Stimulated activated CD8-positive, alpha-beta memory T cell treated with anti-CD3 and anti-CD28 coated beads, Interleukin-4, amount 100 ng/mL, for 1 hour (primary cell): ENCODE measurements at places on chromosomes 3 and 15.
A peak's percentile ranks its signal among the peaks of the same experiment; 100 is the strongest.

DNA sequence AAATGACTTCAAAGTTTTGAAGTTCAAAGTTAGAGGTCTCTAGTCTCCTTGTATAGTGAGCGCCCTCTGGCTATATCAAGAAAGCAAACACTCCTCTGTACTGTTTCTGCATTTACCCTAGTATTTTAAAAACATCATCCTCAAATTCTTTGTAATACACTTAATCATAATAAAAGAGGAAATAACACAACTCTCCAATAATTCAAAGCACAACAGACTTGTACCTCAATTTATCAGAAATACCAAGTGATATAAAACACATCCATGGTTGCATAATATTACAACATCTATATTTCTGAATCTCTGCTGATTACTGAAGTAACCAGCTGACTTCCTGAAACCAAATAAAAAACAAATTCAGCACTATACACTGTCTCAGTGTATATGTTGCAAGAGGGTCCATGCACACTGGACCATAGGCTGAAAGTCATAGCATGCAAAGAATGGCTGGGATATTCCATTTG, 12.5 kb downstream of the PLOD2 start:
- no peak for DNase-seq

DNA sequence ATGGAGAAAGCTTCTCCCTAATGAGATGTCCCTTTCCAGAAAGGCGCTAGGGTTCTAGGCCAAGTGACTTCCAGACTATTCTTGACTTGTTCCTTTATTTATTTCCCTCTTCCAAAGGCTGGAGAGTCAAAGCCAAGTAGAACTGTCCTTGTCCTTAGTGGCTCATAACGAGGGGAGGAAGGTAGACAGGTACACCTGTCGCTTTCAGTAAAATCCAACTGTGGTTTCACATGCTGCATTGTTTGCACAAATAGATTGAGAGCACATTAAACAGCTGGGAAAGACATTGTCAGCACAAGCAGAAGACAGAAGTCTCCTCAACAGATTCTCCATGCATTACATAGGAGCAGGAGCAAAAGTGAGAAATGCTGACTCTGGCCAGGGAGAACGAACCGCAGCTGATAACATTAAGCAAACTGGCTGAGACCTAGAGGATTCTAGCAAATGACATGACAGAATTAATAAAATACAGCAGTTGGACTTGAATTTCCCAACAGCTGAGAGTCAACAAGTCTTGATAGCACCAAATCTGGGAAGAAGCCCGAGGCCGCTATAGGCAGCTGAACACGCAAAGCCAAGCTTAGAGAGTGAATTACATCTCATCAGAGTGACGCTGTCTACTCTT, 227.7 kb downstream of the TLE3 start:
- no peak for DNase-seq

DNA sequence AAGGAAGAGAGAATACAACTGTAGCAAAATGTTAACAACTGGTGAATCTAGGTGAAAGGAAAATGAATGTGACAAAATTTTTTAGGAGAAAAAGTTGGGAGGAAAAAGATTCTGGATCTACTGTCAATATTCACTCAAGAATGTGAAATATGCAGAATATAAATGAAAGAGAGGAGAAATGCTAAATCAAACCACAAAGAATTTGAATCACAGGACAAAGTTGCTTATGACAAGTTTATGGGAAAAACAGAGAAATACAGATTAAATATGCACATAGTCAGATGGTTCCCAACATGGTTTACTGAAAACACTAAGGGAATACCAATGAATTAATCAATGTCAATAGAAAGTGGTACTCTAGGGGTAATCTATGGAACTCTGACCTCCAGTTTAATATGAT, 27.6 kb downstream of the C3orf33 start:
- DNase-seq, result no peak

- DNase-seq, result no peak
These were observed 785 bp upstream of the IFT57 start for GRCh38 chr3:108222853-108223565.

DNA sequence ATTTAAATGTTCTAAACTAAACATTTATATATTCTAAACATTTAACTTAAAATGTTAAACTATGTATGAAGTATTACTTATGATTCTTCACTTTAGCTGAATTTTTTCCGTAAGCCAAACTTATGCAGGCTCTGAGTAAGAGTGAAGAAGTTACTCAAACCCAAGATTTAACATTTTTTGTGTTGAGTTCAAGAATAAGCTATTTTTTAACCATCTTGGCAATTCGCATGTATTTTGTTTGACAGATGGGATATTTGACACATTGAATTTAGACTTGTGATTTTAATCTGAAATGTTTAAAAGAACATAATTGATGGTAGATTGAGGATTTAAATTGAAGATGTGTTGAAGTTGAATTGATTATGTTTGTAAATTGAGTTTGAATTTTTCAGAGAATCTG, 14.6 kb upstream of the PPP2R3A start:
- no peak for DNase-seq

GRCh38 chr15:69790632-69791031, 307.1 kb downstream of the TLE3 start:
- no peak for DNase-seq

DNA sequence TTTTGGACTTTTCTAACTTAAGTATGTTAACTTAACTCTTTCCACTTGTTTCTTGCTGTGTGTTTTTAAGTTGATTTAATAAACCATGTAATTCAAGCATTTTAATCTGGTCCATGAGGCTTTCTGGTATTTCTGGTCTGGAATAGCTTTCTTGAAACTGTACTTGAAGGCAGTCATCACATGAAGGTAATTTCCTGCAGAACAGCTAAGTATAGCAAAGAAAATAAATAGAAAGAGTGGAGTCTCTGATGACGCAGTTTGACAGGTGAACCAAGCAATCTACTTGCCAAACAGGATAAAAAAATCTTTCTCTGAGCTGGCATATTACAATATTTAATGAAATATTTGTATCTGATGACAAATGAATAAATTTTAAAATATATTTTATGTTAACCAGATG, 74.9 kb downstream of the BTLA start:
- DNase-seq, result no peak

- no peak for DNase-seq
These were observed 163.4 kb upstream of the RAP2B start for GRCh38 chr3:152998591-152998990.

- DNase-seq, result no peak
These were observed 223.6 kb downstream of the WDR72 start for GRCh38 chr15:53535886-53536285.

GRCh38 chr15:100934726-100935125, 15.6 kb downstream of the LRRK1 start:
- DNase-seq, result no peak

- no peak for DNase-seq
These were observed 67.6 kb upstream of the TGFBR2 start for GRCh38 chr3:30538791-30539190.

- no peak for DNase-seq
These were observed at the start of gene GPR27 for GRCh38 chr3:71753701-71754609. GPR27 (plus strand) TSS chr3:71753855; CDS start chr3:71754050, 195 bp downstream.

DNA sequence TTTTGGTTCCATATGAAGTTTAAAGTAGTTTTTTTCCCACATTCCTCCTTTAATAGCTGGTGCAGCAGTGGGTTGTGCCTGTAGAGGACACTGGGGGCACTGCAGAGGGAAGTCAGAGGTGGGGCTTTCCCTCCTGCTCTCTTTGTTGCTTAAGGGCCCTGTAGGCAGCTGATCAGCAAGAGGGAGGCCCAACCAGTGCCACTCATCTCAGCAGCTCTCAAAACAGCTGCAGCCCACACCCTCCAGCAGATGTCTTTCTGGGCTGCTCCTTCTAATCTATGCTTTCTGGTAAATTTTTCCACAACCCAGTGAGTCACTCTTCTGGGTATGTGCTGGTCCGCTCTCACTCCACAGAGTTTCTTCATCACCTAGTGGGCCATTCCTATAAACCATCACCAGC, 263.8 kb downstream of the FEZF2 start:
- DNase-seq, result no peak

GRCh38 chr15:22936577-22937472, 43.3 kb downstream of the CYFIP1 start:
- no peak for DNase-seq

GRCh38 chr15:95557226-95558046, 773.1 kb upstream of the NR2F2 start:
- DNase-seq, result no peak

DNA sequence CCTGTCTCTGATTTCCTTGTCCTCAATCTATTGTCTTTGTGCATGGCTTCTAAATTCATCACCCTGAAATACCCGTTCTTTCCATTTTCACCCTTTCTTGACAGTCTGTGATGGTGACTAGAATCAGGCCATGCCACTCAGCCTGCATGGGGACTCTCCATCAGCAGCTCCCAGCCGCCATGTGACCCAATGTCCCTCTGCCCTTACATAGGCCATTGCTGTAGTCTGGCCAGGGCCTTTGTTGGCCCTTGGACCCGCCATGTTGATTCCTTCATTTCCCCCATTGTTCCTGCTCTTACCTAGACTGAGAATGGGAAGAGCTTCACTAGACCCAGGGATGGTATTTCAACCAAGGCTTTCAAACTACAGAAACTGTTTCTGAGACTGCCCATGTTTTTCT, 45.8 kb downstream of the SPSB4 start:
- DNase-seq, result no peak

DNA sequence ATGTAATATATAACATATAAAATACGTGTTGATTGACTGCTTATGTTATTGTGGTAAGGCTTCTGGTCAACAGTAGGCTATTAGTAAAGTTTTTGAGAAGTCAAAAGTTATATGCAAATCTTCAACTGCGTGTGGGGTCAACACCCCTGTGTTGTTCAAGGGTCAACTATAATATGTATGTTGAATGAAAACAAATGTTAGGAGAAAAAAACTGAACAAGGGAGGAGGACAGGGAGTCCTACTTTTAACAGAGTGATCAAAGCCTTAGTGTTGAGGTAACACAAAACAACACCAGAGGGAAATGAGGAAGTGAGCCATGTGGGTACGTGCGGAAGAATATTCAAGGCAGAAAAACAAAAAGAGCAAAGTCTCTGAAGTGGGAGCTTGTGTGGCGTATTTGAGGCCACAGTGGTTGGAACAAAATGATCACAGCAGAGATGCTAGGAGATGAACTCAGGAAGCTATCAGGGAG, 62.5 kb downstream of the SFMBT1 start:
- peak; percentile 19 for DNase-seq

DNA sequence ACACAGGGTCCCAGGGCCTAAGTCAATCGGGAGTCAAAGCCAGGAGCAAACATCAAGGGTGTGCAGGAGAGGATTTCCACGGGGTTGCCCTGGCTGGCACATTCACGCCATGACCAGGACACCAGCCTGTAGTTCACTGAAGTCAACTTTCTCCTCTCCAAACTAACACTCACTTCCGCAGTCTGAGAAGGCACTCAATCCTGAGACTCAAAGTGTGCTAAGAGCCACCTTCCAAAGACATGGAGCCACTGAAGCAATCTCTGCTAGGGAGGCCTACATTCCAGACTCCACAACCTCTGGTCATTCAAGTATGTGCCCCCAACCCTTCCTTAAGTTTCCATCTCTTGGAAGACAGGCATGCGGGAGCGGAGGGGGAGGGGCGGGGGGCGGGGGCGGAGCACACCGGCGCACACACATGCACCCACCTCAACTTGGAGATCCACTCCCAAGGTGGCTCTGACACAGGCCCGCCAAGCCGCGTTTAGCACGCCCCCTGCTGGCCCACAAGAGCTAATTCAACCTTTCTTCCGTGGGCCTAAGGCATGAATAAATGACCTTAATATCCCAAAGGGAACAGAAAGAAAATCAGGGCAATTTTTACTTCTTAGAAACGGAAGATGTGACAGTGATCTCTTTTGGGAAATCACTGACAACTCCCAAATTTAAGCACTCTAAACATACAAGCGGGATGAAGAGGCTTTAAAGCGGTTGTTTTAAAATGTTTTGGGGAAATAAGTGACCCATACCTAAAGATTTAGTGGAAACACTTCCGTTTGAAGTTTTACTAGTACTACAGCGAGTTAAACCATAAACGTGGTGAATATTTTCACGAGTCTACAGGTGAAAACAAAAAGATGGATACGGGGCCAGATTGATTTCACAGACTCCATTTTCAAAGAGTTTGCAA, 162.5 kb upstream of the CHRNA7 start:
- no peak for DNase-seq

GRCh38 chr3:9035473-9035872, 72.2 kb upstream of the RAD18 start:
- DNase-seq, result no peak

DNA sequence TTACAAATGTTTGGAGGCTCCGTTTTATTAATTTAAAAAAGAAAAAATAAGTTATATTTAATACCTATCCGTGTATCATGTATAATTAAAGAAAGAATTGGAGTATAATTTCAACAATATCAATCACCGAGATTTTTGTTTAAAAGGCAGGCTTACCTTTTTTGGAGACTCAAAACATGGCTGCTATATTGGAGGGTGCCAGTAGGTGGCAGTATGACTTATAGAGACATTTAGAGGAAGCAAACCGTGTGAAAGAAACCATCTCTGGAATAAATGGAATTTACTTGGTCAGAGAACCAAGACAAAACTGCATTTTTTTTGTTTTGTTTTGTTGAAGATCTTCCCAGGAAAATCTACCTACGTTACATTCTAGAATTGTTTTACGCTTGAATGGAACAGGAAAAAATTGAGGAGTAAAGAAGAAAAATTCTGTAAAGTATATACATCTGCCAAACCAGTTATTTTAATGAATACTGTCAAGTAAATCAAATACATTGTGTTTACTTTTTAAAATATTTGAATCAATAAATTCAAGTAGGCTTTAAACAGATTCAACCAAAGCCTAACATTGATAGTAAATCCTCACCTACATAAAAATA, 802.6 kb upstream of the ALCAM start:
- DNase-seq, result peak; percentile 31

DNA sequence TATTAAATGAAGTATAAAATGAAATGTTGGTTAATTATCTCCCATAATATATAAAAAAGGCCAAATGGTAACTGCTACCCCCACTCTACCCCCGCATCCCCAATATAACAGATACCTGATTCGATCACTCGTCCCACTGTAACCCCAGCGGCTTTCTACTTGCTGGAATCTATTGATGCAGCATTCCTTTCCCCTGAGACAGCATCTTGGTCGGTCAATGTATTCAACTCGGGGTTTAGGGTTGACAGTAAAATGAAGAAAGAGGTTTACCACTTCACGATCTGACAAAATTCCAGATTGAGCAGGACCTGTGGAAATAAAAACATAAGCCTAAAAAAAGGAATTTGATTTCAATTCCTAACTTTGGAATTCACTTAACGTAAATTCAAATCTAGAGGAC, 18.6 kb upstream of the C15orf40 start:
- DNase-seq, result no peak

DNA sequence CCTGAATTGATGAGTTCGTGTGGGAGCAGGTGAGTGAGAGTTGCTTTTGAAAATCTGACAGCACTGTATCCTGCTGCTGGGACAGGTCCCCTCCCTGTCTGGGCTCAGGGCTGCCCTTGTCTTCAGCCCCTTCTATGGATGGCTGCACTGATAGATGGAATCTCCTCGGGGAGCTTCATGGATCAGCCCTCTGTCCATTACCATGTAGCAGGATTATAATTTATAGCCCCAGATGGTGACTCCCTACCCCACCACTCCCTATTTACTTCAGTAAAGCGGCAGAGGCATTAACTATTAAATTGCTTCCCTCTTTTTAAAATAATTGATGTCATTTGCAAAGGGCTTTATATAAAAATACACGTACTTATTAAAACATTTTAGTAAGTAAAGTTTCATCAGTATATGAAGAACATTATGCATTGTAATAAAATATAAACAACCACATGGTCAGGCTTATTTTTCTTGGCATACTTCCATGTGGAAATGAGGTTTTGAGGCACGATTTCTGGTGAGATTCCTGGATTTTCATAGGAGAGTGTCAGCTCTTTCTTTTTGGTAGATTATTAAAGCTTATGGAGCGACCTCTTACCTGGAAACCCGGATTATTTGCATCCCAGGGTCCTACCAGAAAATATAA, 38.5 kb downstream of the MAP3K13 start:
- DNase-seq, result no peak

- DNase-seq, result no peak
These were observed 14.3 kb downstream of the DUOX2 start for GRCh38 chr15:45099549-45100165.
